ENCODE measurements at places on chromosomes 11 and 22.
A peak's percentile ranks its signal among the peaks of the same experiment; 100 is the strongest.

DNA sequence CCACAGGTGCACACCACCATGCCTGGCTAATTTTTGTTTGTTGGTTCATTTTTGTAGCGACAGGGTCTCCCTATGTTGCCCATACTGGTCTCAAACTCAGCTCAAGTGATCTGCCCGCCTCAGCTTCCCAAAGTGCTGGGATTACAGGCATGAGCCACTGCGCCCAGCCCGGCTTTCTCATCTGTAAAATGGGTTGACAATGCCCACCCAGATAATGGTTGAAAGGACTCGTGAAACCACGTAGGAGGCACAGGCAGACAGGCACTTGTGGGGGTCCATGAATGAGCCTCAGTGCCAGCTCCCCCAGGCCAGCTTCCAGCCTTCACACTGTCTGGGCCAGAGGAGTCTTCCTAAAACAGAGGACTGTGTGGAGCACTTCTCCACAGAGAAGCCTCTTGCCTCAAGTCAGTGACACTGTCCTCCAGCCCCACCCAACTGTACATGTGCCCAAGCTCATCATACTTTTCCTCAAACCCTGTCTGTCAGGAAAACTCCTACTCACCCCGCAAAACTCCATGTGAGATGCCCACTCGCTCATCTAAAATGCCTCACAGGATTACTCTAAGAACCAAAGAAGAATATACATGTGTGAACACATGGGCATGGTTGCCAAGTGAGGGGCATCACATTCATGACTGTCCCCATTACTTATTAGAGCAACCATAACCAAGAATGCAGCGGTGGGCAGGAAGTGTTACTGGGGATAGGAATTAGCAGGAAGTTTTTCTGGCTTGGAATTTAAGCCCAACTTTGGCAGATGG lies 32.1 kb upstream of the WNT7B start:
- DNase-seq, result no peak

DNA sequence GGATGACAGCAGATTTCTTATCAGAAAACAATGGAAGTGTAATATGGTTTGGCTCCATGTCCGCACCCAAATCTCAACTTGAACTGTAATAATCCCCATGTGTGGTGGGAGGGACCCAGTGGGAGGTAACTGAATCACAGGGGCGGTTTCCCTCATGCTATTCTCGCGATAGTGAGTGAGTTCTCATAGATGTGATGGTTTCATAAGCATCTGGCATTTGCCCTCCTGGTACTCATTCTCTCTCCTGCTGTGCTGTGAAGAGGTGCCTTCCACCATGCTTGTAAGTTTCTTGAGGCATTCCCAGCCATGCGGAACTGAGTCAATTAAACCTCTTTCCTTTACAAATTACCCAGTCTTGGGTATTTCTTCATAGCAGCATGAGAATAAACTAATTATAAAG lies 81.0 kb upstream of the SCUBE2 start:
- DNase-seq, result no peak

DNA sequence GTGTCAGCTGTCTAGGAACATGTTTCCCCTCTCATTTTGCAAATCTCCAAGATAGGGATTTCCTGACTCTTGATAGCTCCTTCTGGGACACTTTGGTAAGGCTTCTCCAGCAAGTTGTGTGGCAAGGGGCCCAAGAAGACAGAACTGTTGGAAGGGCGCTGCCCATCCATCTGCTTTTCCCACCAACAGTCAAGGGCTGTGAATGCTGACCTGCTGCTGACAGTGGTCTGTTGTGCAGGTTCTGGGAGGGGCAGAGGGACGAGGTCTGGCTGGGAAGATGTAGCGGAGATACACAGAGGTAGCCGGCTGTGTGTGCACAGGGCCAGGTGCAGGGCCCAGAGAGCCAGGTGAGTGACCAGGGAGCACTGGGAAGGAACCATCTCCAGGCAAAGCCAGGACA lies 12.2 kb downstream of the BCR start:
- no peak for DNase-seq

DNA sequence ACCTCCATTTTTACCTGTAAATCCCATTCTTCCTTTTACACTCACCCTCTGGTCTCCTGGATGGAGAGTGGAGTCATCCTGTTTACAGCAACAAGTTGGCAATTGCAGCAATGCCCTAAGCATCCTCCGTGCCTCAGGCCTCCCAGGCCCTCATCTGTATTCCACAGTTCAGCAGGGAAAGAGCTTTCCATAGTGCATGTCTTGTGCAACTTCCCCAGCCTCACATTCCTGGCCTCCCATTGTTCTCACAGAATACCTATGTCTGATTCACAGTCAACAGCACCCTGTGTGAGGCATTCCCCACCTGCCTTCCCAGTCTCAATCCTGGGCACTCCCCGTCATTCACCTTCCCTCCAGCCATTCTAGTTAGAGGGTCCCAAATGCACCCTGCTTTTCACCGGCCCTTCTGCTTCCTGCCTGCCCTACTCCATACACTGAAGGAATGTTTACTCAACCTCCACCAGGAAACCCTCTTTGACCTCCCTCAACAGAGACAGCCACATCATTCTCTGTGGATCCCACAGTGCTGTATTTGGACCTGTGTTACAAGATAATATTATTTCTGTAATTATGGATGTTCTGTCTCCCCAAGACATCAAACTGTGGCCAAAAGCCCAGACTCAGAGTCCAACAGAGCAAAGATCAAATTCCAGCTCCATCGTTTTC lies 405.7 kb downstream of the BUD13 start:
- DNase-seq, result no peak

DNA sequence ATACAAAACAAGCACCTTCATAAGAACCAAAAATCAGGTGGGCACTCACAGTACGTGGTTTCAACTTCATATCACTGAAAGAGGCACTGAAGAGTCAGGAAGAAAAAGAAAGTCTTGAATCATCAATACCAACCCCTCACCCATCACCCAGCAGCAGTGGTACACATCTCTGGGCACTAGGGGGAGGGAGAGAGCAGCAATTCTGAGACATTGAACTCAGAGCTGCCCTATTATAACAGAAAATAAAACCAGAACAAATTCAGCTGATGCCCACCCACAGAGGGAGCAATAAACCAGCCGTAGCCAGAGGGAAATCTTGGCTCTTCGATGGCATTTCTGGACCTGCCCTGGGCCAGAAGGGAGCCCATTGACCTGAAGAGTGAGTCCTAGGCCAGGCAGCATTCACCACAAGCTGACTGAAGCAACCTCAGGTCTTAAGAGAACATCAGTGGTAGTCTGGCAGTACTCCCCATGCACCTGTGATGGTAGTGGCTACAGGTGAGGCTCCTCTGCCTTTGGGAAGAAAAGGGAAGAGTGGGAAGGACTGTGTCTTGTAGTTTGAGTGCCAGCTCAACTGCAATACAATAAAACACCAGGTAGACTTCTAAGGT lies 42.2 kb upstream of the FAM181B start:
- DNase-seq, result peak; percentile 33

- no peak for DNase-seq
Observed at GRCh38 chr11:121800731-121801393, 315.2 kb downstream of the BLID start.

DNA sequence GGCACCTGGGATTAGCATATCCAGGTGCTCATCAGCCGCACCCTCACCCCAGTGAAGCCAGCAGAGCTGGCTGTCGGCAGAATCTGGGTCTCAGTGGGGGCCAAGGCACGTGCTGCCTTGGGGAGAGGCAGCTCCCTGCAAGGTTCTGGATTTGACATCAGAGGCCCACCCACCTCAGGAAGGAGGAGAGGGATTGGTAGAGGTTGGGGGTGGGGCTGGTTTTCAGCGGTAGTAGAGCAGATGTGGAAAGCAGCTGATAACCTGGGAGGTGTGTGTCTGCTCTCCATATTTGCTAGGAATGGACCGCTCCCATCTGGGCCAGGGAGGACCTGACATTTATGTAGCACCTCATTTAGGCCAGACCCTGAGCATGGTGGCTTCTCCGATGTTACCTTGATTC lies 147.5 kb downstream of the GRIK4 start:
- DNase-seq, result no peak

GRCh38 chr11:65427691-65428577 lies 5.3 kb downstream of the NEAT1 start:
- no peak for DNase-seq

- DNase-seq, result peak; percentile 72
Observed at GRCh38 chr11:118956094-118956846, at the start of gene UPK2. TSS of gene UPK2 (plus strand) at chr11:118956298. CDS start at chr11:118956351, 53 bp downstream.

DNA sequence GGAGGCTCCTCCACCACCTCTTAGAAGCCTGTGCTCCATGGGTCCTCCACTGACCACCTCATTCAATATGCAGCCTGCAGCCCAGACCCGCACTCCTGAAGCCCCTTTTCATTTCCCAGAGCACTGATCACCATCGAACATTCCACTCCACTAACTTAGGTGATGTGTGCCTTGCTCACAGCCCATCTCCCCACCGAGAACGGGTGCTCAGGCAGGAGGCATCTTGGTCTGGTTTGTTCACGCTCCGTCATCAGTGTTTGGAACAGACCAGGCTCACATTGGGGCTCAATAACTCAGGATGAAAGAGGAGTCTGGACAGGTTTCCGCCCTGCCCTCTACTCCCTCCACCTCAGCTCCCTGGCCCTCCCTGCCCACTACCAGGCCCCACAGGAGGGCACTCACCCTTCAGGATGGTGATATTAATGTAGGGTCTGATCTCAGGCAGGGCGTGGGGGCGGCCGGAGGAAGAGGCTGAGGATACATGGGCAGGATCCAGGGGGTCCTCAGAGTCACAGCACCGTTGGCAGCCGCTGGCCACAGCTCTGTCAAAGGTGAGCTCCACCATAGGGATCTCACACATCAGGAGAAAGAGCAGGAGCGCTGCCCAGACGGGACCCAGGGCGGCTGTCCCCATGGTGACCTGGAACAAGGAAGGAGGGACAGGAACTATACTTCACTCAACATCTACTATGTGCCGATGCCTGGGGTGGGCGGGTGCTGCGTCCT lies 3.1 kb downstream of the C1QTNF6 start:
- DNase-seq, result no peak

DNA sequence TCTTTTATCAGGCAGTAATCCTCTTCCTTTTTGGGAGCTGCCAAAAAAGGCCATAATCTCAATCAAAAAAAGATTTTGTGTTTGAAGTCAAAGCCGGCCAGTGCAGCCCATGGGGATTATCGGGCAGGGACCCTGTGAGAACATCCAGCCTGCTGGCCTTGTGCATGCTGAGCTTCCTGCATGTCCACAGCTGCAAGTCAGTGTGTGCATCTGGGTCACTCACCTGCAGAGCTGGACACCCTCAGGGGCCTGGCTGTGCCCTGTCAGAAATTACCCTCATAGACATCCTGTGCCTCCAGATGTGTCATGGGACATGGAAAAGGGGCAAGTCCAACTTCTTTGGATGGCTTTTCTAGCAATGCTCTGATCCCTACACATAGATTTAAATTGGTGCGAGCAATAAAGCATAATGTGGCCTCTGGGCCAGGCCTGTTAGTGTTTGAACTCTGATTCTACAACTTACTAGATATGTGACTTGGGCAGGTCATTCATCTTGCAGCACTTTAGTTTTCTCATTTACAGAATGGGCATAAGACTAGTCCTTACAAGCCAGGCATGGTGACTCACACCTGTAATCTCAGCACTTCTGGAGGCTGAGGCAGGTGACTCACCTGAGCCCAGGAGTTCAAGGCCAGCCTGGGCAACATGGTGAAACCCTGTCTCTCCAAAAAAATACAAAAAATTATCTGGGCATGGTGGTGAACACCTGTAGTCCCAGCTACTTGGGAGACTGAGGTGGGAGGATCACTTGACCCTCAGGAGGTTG lies 81.6 kb upstream of the LARGE1 start:
- no peak for DNase-seq

GRCh38 chr11:132982772-132983640 lies 549.3 kb downstream of the OPCML start:
- DNase-seq, result no peak

GRCh38 chr11:21072558-21072957 lies 403.2 kb downstream of the NELL1 start:
- no peak for DNase-seq

GRCh38 chr11:128522943-128523518 lies 64.3 kb downstream of the ETS1 start:
- no peak for DNase-seq

DNA sequence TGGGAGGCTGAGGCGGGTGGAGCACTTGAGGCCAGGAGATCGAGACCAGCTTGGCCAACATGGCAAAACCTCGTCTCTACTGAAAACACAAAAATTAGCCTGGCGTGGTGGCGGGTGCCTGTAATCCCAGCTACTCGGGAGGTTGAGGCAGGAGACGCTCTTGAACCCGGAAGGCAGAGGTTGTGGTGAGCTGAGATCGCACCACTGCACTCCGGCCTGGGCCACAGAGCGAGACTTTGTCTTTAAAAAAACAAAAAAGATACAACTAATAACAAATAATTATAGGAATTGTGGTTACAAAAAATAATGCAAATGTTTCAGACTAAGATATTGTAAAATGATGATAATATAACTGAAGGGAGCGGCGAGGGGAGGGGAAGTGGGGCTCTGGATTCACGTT lies 90.3 kb upstream of the RTL6 start:
- DNase-seq, result no peak

GRCh38 chr22:44847380-44847779 lies 95.0 kb downstream of the ARHGAP8 start:
- no peak for DNase-seq

- no peak for DNase-seq
Observed at GRCh38 chr22:34490886-34491285, 570.6 kb upstream of the LARGE1 start.

DNA sequence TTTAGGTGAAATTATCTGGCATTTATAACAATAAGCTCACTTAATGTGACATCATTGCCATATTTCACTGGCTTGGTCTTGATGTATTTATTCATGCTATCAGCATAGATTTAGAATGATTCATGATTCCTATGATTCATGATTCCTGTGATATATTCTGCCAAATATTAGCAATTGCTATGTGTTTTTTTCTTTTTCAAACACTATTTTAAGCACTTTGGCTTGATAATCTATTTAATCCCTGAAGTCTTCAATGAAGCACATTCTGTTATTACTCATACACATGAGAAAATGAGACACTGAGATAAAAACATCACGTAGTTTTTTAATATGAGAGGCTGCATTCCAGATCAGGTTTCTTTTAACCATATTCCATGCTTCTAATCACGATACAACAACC lies 78.5 kb downstream of the LUZP2 start:
- no peak for DNase-seq

- DNase-seq, result no peak
Observed at GRCh38 chr11:1482581-1483444, 3.8 kb downstream of the MOB2 start.

GRCh38 chr22:46454504-46455269 lies 82.7 kb downstream of the CELSR1 start:
- peak; percentile 10 for DNase-seq

DNA sequence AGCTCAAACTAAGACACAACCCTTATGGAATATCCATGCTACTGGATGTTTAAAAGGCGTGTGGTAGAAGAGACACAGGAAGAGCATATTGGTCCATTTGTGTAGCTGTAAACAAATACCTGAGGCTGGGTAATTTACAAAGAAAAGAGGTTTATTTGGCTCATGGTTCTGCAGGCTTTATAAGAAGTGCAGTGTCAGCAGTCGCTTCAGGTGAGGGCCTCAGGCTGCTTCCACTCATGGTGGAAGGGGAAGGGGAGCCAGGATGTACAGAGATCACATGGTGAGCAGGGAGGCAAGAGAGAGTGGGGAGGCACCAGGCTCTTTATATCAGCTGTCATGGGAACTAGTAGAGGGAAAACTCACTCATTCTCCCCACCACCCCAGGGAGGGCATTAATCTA lies 31.8 kb upstream of the CSNK2A3 start:
- no peak for DNase-seq
